ENCODE measurements at places on chromosomes 13 and 19.
A peak's percentile ranks its signal among the peaks of the same experiment; 100 is the strongest.

- DNase-seq: no peak
Observed at GRCh38 chr19:29525901-29526729, at the start of gene VSTM2B. Gene VSTM2B, plus strand, starts transcription at chr19:29525994. Its CDS starts 590 bp downstream, at chr19:29526584.

- DNase-seq: no peak
Observed at GRCh38 chr13:97266332-97266731, 44.2 kb downstream of the MBNL2 start.

- no peak for DNase-seq
Observed at GRCh38 chr19:8688930-8689329, 9.7 kb downstream of the ACTL9 start.

DNA sequence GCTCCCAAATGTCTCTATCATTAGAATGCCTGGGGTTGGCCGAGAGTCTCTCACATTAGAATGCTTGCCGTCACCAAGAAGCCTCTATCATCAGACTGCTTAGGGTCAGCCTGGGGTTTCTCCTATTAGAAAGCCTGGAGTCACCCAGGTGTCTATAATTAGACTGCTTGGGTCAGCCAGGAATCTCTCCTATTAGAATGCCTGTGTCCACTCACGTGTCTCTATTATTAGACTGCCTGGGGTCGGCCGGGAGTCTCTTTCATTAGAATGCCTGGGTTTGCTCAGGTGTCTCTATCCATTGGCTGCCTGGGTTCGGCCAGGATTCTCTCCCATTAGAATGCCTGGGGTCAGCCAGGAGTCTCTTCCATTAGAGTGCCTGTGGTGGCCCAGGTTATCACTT, 1453.1 kb downstream of the UQCRFS1 start:
- DNase-seq: no peak

- no peak for DNase-seq
Observed at GRCh38 chr19:5470264-5470671, 15.1 kb downstream of the ZNRF4 start.

DNA sequence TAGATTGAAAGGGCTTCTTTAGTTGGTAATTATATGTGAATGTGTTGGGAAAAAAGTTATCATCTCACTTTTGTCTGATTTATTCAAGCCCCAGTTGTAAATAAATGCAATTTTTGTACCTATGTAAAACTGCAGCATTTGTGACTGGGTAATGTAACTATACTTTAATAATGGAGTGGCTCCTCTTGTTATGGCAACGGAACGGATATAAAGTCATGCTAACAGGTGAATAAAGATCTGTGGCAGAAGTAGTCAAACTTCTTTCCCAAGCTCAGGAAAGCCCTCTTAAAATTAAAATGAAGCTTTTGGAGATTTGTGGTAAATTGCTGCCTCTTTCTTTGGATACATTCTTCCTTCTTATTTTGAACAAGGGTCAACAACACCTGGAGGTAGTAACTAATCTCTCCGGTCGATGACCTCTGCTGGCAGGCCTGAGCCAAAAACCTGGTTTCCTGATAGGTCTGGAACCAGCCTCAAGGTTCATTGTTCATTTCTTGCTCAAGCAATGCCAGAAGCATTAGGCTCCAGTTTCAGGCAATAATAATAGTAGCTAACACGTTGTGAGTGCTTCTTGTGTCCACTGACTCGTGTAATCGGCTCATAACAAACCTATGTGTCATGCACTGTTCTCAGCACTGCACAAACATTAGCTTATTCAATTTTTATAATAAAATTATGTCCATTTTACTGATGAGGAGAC, 313.4 kb upstream of the DACH1 start:
- no peak for DNase-seq

- no peak for DNase-seq
Observed at GRCh38 chr19:56110515-56111448, 10.3 kb downstream of the ZNF787 start.

DNA sequence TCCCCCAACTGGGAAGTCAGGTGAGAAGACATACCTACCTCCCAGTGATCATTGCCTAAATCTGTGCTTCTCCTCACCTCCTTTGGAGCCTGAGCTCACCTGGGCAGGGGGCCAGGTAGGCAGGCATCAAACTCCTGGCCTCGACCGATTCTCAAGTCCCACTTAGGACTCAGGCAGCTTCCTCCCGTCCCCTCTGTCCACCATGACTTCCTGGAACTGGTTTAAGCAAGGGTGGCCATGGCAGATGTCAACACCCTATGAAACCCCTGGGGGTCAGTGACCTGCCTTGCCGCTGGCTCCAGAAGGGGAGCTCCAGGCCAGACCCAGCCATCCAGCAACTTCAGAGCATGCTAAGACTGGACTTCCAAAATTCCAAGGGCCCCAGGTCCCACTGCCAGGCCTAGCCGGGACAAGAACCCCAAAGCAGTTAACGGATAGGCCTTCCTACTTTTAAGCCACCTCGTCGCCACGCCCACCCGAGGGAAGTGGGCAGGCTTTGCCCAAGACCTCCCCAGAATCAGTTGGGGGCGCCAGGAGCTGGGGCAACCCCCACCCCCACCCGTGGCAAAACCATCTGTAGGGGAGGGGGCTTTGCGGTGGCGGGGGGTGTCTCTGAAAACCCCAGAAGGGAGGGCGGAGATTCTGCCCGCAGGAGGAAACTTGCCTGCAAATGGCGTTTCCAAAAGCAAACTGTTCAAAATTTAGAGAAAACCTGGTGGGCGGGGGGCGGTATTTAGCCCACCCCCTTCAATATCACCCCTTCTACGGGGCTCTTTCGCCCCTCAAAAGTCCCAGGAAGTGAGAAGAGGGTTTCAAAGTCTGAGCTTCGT, 657 bp downstream of the PLIN3 start:
- peak; percentile 29 for DNase-seq

DNA sequence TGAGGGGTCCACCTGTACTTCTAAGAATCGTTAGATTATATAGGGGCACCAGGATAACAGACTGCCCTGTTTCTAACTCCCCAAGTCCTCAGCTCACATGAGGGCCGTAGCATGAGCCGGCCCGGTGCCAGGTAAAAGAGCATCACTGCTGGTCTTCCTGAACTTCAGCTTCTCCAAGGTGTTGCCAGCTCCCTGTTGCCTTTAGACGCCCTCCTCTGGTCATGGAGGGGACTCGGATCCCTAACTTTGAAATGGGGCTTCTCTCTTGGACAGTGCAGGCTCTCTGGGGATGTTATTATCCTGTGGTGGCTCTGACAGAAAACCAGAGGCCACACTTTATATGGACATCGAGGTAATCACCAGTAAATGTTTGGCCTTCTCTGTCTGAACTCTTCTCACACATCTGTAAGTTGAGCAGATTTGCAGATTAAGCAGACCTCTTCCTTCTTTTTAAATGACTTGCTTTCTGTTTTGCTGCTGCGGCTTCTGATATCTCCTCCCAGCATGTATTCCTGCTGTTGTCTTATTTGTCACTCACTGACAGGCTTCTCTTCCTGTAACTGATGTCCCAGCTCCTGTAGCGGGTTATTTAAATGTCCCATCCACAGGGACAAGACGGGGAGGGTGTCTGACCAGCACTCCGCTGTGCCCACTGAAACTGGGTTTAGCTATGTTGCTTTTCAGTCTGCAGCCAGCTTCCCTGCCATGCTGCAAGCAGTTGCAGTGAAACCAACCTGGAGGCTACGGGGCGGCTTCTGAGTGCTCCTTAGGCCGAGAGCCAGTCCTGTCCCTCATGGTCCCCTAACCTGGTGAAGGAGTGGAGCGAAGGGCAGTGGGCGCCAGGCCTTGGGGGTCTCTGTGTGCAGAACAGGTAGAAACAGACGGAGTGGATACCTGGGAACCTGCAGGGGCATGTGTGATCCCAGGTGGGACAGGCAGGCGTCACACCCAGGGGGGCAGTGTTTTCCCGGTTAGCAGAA, 39.2 kb downstream of the TSSK6 start:
- no peak for DNase-seq

GRCh38 chr19:51653162-51653561, 6.5 kb upstream of the SIGLEC14 start:
- DNase-seq: no peak

GRCh38 chr13:112704308-112705145, 14.7 kb downstream of the ATP11A start:
- DNase-seq: no peak

DNA sequence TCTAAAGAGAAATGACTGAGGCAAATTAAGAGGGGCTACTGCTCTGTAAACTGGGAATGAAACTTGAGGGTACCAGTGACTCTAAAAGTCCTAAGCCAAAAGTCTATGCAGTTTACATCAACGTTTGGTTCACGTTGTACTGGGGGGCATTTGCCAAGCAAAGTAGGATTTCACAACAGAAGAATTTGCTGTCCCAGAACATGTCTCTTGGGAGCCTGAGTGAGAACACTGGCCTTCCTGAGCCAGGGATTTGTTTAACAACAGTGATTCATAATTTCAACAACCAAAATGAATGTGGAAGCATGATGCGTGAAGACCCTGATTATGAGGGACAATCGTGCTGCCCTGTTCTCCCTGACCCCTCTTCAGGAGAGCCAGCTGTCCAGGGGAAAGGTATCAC, 178.0 kb downstream of the OXGR1 start:
- no peak for DNase-seq
